ENCODE measurements at places on chromosomes 12 and 14. TPM values are rescaled to one million over a fixed set of nuclear protein-coding genes. Genes with fewer than 3 reads are reported as not detected.

Gene MYF6
- total RNA-seq, result not detected

- peak; percentile 75 for DNase-seq
- no peak overlapping the region for H3K4me3 ChIP-seq
- H3K27me3 ChIP-seq, result no peaks in the 10 kb centered on the region
- H3K27ac ChIP-seq, result peak overlapping the region; percentile 27
Measured at GRCh38 chr14:69129264-69129880, 23.5 kb downstream of the DCAF5 start.

Gene NDRG2
- total RNA-seq, result 5.9 TPM

DNA sequence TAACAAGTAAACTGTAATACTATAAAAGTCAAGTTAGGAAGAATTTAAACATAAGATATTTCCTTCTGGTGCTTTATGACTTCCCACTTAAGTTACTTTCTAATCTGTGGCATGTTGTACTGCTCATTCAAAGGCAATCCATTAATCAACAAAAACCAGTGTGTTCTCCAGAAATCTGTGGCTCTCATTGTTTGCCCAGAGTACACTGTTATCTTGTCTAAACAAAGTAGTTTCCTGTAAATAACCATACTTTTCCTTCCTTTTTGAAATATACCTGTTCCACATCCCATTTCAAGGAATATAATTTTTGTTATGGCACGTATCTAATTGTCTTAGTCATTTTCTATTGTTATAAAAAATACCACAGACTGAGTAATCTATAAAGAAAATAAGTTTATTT is 184.1 kb downstream of the CCER1 start:
- no peak for DNase-seq
- no peaks in the 10 kb centered on the region for H3K36me3 ChIP-seq
- H3K4me3 ChIP-seq, result no peak overlapping the region
- no peak overlapping the region for H3K27ac ChIP-seq
- H3K27me3 ChIP-seq, result no peaks in the 10 kb centered on the region

DNA sequence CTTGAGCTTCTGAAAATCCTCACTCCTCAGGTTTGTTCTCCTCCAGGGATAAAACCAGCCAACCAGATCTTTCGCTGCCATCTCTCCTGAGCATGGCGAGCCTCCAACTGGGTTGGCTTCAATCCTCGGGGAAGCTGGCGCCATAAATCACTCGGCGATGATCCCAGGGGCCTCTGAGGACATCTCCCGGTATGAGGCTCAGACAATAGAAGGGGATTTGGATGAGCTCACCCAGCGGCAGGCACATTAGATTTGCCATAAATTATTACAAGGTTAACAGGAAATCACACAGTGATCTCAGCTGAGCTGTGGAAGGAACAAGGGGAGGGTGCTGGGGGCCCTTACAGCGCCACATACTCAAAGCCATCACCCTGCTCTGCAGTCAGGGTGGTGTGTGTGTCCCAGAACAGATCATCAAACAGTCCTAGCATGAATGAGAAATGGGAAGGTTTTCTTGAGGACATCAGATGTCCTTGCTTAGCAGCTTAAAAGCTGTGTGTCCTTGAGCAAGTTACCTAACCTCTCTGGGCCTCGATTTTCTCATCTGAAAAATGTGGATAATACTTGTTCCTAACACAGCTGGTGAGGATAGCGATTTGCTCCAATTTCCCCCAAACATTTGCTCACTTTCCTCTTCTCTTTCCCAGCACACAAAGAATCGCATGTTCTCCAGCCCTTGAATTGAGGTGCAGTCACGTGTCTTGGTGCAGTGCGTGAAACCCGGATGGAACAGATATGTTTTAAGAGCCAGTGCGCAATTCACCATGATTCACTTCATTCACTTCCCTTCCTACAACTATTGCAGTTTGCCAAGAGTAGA is 142.8 kb downstream of the SCARB1 start:
- no peaks in the 10 kb centered on the region for H3K27me3 ChIP-seq
- H3K27ac ChIP-seq, result no peak overlapping the region
- no peak for DNase-seq
- H3K4me1 ChIP-seq, result no peaks in the 10 kb centered on the region
- H3K36me3 ChIP-seq, result no peaks in the 10 kb centered on the region

- H3K4me1 ChIP-seq, result no peaks in the 10 kb centered on the region
- H3K27me3 ChIP-seq, result no peaks in the 10 kb centered on the region
- H3K4me3 ChIP-seq, result no peak overlapping the region
- no peak overlapping the region for H3K27ac ChIP-seq
Measured at GRCh38 chr14:30796707-30797106, 77.7 kb upstream of the COCH start.

Gene PTGES3
- total RNA-seq, result 120 TPM

Gene CFAP251
- total RNA-seq, result 1.5 TPM

GRCh38 chr12:120370343-120371243 is 1.6 kb upstream of the MSI1 start:
- no peak overlapping the region for H3K27ac ChIP-seq
- no peak for DNase-seq
- no peak overlapping the region for H3K4me3 ChIP-seq

DNA sequence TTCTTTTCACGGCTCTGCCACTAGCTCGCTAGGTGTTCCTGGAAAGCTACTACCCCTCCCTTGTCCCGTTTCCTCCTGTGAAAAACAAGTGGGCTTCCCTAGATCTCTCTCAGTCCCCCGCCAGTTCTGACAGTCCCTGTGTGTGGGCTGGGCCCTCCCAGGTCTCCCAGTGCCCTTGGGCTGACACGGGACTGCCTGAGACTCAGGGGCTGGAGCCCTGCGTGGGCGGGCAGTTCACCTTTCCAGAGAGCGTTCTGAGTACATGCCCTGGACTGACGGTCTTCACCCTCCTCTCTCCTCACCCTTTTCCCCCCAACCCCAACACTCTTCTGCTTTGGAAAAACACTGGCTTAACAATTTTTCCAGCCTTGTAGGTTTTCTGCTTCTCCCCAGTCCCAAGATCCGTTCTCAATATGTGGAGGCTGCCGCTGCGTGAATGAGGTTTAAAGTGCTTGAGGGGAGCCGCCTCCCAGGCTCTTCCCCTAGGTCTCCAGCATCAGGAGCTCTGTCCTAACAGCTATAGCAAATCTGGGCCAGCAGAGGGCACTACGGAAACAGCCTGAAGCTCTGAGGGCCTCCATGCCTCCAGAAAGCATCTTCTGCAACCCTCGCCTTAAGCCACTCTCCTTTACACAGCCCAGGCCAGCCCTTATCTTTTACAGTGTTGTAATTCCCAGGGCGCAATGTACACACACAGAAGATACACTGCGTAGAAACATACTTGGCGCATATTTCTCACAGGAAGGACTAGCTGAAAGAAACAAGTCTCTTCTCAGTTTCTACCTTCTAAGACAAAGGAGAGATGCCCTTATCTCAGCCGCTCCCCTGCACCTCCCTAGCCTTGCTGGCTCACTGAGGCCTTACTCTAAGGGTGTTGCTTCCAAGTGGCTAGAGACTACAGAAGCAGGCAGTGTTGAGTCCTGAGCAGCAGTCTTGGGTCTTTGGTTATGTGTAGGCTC is 10.4 kb upstream of the DCD start:
- H3K27ac ChIP-seq, result no peak overlapping the region
- H3K4me1 ChIP-seq, result no peaks in the 10 kb centered on the region
- no peaks in the 10 kb centered on the region for H3K27me3 ChIP-seq

DNA sequence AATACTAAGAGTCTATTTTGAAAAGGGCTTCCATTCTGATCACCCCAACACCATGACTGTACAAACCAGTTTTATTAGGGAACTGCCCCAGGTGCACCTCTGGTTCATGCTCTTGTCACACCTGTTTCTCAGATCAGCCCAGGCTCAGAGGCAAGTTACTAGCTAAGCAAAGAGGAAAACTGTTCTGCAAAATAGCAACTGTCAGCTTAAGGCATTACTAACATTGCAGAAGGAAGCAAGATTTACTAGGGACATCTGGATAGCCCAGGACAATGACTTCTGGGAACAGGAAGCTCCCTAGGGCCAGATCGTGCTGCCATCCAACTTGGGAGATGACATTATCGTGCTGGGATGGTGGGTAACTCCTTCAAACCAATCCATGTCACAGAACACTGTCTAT is 30.1 kb downstream of the ANAPC7 start:
- H3K4me1 ChIP-seq, result peaks cover 4% of the 10 kb centered on the region
- H3K27me3 ChIP-seq, result no peaks in the 10 kb centered on the region
- H3K27ac ChIP-seq, result no peak overlapping the region
- DNase-seq, result no peak

- no peaks in the 10 kb centered on the region for H3K36me3 ChIP-seq
- peaks cover 39% of the 10 kb centered on the region for H3K4me1 ChIP-seq
Measured at GRCh38 chr12:26938701-26939062, 412 bp downstream of the FGFR1OP2 start.

Gene TMEM63C
- total RNA-seq, result 0.77 TPM

- no peak for DNase-seq
- no peak overlapping the region for H3K4me3 ChIP-seq
- H3K4me1 ChIP-seq, result no peaks in the 10 kb centered on the region
- H3K27me3 ChIP-seq, result no peaks in the 10 kb centered on the region
- no peaks in the 10 kb centered on the region for H3K36me3 ChIP-seq
Measured at GRCh38 chr12:5258498-5258897, 173.4 kb upstream of the NTF3 start.

Gene TEX52
- not detected for total RNA-seq

Gene RNASE7
- not detected for total RNA-seq

- H3K4me1 ChIP-seq, result no peaks in the 10 kb centered on the region
- no peak overlapping the region for H3K4me3 ChIP-seq
- no peak for DNase-seq
- no peaks in the 10 kb centered on the region for H3K27me3 ChIP-seq
- H3K27ac ChIP-seq, result no peak overlapping the region
Measured at GRCh38 chr14:92986254-92987147, 63.6 kb downstream of the CHGA start.

DNA sequence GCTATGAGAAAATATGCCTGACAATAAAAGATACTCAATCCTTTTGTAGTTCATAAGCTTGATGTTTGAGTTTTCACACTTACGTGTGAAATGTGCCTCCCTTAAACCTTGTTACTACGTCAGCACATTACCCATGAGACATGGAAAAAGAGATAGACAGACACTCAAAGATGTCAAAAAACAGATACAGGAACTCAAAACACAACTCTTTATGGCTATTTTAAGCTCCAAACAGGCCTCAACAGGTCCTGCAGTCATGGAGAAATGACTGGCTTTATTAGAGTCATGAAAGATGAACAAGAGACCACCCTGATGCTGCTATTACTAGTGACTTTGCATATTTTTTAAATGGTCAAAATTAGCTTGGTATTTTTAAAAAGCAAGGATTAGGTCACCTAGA is 184.5 kb downstream of the MON2 start:
- H3K4me1 ChIP-seq, result no peaks in the 10 kb centered on the region
- H3K4me3 ChIP-seq, result no peak overlapping the region
- H3K27ac ChIP-seq, result no peak overlapping the region

Gene ZNF891
- 7.9 TPM for total RNA-seq

- H3K4me1 ChIP-seq, result no peaks in the 10 kb centered on the region
- H3K4me3 ChIP-seq, result no peak overlapping the region
- DNase-seq, result no peak
- no peaks in the 10 kb centered on the region for H3K36me3 ChIP-seq
- H3K27ac ChIP-seq, result no peak overlapping the region
Measured at GRCh38 chr12:69687390-69687789, 11.7 kb downstream of the BEST3 start.

Gene LRIG3
- not detected for total RNA-seq

DNA sequence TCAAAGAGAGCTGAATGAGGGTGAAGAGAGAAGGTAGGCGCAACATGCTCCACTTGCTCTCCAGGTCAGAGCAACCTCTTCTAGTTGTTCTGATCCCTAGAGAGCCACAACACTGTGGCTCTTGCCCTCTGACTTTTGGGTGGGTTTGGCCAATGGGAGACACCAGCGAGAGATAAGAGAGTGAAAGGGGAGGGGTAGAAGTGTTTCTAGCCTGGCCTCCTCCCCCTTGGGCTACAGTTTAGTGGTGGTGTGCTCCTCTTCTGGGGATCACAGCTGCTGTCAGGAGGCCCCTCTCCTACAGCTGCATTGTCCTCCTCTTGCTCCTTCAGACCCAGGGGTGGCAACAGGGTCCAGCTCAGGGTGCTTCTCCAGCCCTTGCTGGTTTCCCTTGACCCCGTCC is 454.8 kb downstream of the FUT8 start:
- H3K36me3 ChIP-seq, result no peaks in the 10 kb centered on the region
- H3K27me3 ChIP-seq, result no peaks in the 10 kb centered on the region
- no peak overlapping the region for H3K4me3 ChIP-seq
- H3K4me1 ChIP-seq, result peaks cover 5% of the 10 kb centered on the region
- DNase-seq, result no peak

GRCh38 chr14:54803926-54804537 is 98.6 kb downstream of the GCH1 start:
- no peaks in the 10 kb centered on the region for H3K4me1 ChIP-seq
- no peak for DNase-seq
- H3K27ac ChIP-seq, result no peak overlapping the region
- H3K36me3 ChIP-seq, result no peaks in the 10 kb centered on the region
- no peak overlapping the region for H3K4me3 ChIP-seq

Gene DBX2
- total RNA-seq, result not detected

GRCh38 chr12:39467432-39467870 is 24.5 kb upstream of the KIF21A start:
- H3K4me1 ChIP-seq, result peaks cover 13% of the 10 kb centered on the region
- no peak overlapping the region for H3K27ac ChIP-seq
- H3K36me3 ChIP-seq, result no peaks in the 10 kb centered on the region
- H3K4me3 ChIP-seq, result peak overlapping the region; percentile 13
- DNase-seq, result no peak

GRCh38 chr14:40025101-40025500 is 592.9 kb upstream of the FBXO33 start:
- no peak overlapping the region for H3K4me3 ChIP-seq
- H3K36me3 ChIP-seq, result no peaks in the 10 kb centered on the region
- no peak for DNase-seq
- no peaks in the 10 kb centered on the region for H3K27me3 ChIP-seq

DNA sequence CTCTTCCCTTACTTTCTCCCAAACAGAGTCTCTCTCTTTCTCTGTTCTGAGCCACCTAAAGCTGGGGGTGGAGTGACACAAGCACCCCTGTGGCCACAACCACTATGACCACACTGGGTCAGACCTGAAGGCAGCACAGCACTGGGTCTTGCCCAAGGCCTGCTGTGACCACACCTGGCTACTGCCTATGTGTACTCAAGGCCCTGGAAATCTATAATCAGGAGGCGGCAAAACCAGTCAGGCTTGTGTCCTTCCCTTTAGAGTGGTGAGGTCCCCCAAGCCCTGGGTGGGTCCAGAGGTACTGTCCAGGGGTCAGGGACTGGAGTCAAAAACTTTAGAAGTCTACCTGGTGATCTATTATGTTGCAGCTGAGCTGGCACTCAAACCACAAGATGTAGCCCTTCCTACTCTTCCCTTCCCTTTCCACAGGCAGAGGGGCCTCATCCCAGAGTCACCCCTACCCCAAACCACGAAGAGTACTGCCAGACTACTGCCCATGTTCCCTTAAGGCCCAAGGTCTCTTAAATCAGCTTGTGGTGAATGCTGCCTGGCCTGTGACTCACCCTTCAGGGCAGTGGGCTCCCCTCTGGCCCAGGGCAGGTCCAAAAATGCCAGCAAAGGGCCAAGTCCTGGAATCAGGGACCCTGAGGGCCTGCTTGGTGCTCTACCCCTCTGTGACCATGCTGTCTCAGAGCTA is 179.8 kb upstream of the DYRK2 start:
- H3K27ac ChIP-seq, result no peak overlapping the region
- no peak for DNase-seq
- H3K4me3 ChIP-seq, result no peak overlapping the region
- H3K4me1 ChIP-seq, result no peaks in the 10 kb centered on the region
- H3K36me3 ChIP-seq, result no peaks in the 10 kb centered on the region
- H3K27me3 ChIP-seq, result no peaks in the 10 kb centered on the region

All from naive thymus-derived CD4-positive, alpha-beta T cell (primary cell).